ENCODE measurements at places on chromosomes 3 and 15.

GRCh38 chr3:14265246-14265962 lies 86.8 kb downstream of the LSM3 start:
- no peak for DNase-seq

GRCh38 chr3:196202516-196202970 lies 8.7 kb downstream of the ZDHHC19 start:
- DNase-seq: no peak

DNA sequence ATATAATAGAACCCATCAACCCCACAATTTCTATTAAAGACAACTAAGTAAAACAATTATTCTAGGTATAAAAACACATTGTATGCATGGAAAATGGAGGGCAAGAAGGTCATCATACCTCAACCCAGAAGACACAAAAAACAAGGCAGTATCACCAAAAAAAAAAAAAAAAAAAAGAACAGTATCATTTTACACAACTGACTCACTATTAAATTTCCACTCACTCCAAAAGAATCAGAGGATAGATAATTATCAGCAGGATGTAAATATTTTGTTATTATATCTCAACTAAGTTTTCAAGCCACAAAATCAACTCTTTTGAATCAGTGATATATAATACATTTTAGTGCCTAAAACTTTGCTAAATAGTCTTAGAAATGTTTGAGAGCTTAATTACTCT lies 55.0 kb downstream of the CLASP2 start:
- no peak for DNase-seq

- no peak for DNase-seq
Measured at GRCh38 chr15:101525087-101525669, 35.7 kb upstream of the PCSK6 start.

Data from Jurkat, Clone E6-1 (cell line).